Activated naive CD4-positive, alpha-beta T cell treated with anti-CD3 and anti-CD28 coated beads for 36 hours (primary cell): ENCODE measurements at places on chromosomes 7 and 10. TPM values are rescaled to one million over a fixed set of nuclear protein-coding genes. Genes with fewer than 3 reads are reported as not detected.

GRCh38 chr7:85232068-85232467 is 45.2 kb upstream of the SEMA3D start:
- no peak for DNase-seq
- H3K4me3 ChIP-seq = no peak overlapping the region
- no peaks in the 10 kb centered on the region for H3K27me3 ChIP-seq
- H3K36me3 ChIP-seq = no peaks in the 10 kb centered on the region

GRCh38 chr7:44798649-44799305 is 2.3 kb downstream of the PPIA start:
- peak overlapping the region; percentile 98 for H3K27ac ChIP-seq
- peaks cover 30% of the 10 kb centered on the region for H3K4me1 ChIP-seq
- H3K27me3 ChIP-seq = no peaks in the 10 kb centered on the region
- no peak for DNase-seq

DNA sequence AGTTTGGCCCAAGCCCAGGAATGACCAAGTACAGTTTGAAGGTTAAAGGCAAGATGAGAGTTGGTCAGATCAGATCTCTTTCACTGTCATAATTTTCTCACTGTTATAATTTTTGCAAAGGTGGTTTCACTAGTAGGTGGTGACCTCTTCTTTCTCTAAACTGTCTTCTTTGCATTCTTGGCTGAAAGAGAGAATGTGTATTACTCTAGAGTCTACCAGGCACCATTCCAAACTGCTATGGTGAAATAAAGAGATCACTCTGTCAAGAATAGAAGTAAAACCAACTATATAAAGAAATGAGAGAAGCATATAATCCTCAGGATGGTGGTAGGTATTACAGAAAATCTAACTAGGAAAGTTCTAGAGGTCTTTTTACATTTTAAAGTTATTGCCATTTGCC is 72.7 kb downstream of the DYNC1I1 start:
- no peak overlapping the region for H3K4me3 ChIP-seq
- no peaks in the 10 kb centered on the region for H3K36me3 ChIP-seq
- H3K27ac ChIP-seq = no peak overlapping the region
- DNase-seq = no peak

GRCh38 chr7:47336472-47337425 is 245.2 kb downstream of the TNS3 start:
- no peaks in the 10 kb centered on the region for H3K36me3 ChIP-seq
- no peak overlapping the region for H3K27ac ChIP-seq

DNA sequence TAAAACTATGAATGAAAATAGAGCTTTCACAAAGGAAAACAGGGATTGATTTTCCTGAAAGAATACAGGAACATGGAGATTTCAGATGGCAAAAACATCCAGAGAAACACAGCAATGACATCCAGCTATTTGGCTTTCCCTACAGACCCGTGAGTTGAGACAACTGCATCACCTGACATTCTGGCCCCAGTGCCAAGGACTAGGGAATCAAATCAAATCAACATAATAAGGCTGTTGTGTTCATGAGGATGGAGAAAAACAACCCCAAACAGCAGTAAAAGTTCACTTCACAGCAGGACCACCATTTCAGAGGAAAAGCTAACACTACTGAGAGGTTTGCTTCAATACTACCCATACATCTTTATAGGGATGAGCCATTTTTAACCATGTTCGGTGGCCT is 25.5 kb downstream of the ETV1 start:
- no peak overlapping the region for H3K4me3 ChIP-seq
- H3K27me3 ChIP-seq = no peaks in the 10 kb centered on the region
- no peak overlapping the region for H3K27ac ChIP-seq
- H3K4me1 ChIP-seq = no peaks in the 10 kb centered on the region
- no peaks in the 10 kb centered on the region for H3K36me3 ChIP-seq

DNA sequence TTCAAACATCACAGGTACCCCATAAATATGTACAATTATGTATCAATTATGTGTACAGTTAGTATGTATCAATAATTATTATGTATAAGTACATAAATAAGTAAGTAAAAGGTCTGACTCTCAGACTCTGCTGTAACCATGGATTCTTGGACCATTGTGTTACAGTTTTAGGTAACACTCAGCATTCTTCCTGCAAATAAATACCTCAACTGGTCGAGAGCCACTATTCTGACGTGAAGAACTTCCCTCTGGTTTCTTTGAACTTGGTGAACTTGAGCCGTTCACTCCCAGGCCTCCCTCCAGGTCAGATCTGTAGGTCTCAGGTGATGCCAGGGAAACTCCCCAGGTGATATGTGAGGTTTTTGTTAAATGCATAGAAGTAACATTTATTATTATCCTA is 191.8 kb upstream of the PLXNA4 start:
- H3K4me3 ChIP-seq = no peak overlapping the region
- peaks cover 21% of the 10 kb centered on the region for H3K4me1 ChIP-seq
- no peaks in the 10 kb centered on the region for H3K27me3 ChIP-seq
- H3K27ac ChIP-seq = no peak overlapping the region
- H3K36me3 ChIP-seq = peaks cover 5% of the 10 kb centered on the region

- no peaks in the 10 kb centered on the region for H3K4me1 ChIP-seq
- no peak overlapping the region for H3K4me3 ChIP-seq
- H3K27me3 ChIP-seq = peaks cover 16% of the 10 kb centered on the region
- DNase-seq = no peak
Measured at GRCh38 chr10:51080311-51081006, 6.2 kb downstream of the PRKG1 start.

- peaks cover 34% of the 10 kb centered on the region for H3K4me1 ChIP-seq
- peak; percentile 92 for DNase-seq
- peak within 1 kb of the TSS; percentile 90 for H3K27ac ChIP-seq
- H3K4me3 ChIP-seq = peak within 1 kb of the TSS; percentile 97
Measured at GRCh38 chr10:23095404-23095965, at the start of gene MSRB2. Gene MSRB2, plus strand, starts transcription at chr10:23095579. Its CDS starts 30 bp downstream, at chr10:23095609.

DNA sequence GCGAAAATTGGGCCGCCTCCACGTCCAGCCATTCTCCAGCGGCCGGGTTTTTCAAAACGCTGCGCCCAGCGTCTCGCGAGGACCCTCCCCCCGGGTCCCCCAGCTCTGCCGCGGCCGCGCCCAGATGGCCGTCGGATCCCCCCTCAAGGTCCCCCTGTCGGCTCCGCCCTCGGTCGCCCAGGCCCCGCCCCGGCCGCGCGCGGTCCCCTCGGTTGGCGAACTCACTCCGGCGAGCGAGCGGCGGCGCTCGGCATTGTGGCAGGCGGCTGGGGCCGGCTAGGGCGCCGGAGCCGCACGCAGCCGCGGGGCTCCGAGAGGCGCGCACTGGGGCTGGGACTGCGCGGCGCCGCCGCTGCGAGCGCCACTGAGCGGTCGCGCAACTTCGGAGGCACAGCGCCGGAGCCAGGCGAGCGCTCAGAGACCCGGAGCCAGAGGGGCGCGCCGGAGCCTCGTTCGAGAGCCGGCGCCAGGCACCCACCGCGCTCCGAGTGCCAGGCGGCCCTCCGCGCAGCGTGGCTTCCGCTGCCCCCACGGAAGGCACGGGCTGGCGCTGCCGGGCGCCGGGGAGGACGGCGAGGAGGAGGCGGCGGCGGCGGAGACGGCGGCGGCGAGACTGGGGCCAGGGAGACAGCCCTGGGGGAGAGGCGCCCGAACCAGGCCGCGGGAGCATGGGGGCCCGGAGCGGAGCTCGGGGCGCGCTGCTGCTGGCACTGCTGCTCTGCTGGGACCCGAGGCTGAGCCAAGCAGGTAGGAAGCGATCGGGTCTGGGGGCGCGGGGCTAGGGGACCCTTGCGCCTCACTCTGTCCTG is at the start of gene UNC5B:
TSS of gene UNC5B (plus strand) at position 253 of the 809 bp plus-strand sequence. CDS start at position 669, 416 bp downstream.
- H3K4me3 ChIP-seq = peak within 1 kb of the TSS; percentile 46
- peaks cover 60% of the 10 kb centered on the region for H3K27me3 ChIP-seq
- DNase-seq = peak; percentile 45
- H3K27ac ChIP-seq = no peak within 1 kb of the TSS
- peaks cover 10% of the 10 kb centered on the region for H3K4me1 ChIP-seq

GRCh38 chr7:150871601-150872000 is 19.3 kb downstream of the AOC1 start:
- H3K36me3 ChIP-seq = no peaks in the 10 kb centered on the region
- peaks cover 5% of the 10 kb centered on the region for H3K4me1 ChIP-seq
- H3K4me3 ChIP-seq = no peak overlapping the region
- DNase-seq = no peak

DNA sequence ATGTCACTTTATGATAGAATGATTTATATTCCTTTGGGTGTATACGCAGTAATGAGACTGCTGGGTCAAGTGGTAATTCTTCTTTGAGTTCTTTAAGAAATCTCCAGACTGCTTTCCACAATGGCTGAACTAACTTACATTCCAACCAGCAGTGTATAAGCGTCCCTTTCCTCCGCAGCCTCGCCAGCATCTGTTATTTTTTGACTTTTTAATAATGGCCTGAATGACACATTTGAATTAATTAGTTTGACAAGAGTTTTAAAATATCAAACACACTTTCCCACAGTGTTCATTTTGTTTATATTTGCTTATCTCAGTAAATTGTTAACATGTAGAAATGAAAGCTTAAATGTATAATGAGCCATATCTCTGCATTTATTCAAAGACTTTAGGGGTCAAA is 116.8 kb downstream of the TES start:
- DNase-seq = no peak
- peaks cover 3% of the 10 kb centered on the region for H3K4me1 ChIP-seq
- H3K27ac ChIP-seq = no peak overlapping the region
- no peaks in the 10 kb centered on the region for H3K36me3 ChIP-seq
- peaks cover 4% of the 10 kb centered on the region for H3K27me3 ChIP-seq

DNA sequence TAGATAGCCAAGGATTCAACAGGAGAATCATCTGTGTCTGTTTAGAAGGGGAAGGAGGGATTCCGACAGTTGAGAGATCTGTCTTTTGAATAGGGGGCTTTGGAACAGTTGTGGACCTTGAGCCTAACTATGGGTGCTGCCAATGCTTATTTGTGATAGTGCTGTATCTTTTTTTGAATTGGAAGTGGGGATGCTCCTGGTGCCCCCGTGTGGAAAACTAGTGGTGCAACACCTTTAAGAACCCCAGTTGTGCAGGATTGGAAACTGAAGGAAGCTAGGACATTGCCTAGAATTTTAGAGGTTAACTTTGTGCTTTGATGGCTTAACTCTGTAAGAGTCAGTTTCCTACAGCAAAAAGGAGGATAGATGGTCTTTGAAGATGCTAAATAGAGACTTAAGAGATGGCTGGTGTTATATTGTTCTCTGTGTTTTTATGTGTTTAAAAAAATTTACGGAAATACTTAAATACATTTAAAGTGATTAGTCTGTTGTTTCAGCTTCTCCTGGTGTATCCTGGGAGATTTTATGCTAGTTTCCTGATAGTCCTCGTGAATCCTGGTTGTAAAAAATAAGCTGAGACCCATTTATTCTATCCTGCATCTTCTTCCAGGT is 69.3 kb downstream of the AP3M1 start:
- H3K4me1 ChIP-seq = peaks cover 23% of the 10 kb centered on the region
- no peak overlapping the region for H3K4me3 ChIP-seq
- DNase-seq = peak; percentile 56

GRCh38 chr10:18294633-18295032 is 154.4 kb downstream of the CACNB2 start:
- DNase-seq = no peak
- H3K4me3 ChIP-seq = no peak overlapping the region
- H3K27ac ChIP-seq = no peak overlapping the region
- H3K27me3 ChIP-seq = no peaks in the 10 kb centered on the region
- H3K4me1 ChIP-seq = no peaks in the 10 kb centered on the region

- DNase-seq = no peak
- no peak overlapping the region for H3K27ac ChIP-seq
- H3K4me3 ChIP-seq = no peak overlapping the region
- peaks cover 24% of the 10 kb centered on the region for H3K27me3 ChIP-seq
Measured at GRCh38 chr7:137850972-137851945, 4.5 kb upstream of the DGKI start.

DNA sequence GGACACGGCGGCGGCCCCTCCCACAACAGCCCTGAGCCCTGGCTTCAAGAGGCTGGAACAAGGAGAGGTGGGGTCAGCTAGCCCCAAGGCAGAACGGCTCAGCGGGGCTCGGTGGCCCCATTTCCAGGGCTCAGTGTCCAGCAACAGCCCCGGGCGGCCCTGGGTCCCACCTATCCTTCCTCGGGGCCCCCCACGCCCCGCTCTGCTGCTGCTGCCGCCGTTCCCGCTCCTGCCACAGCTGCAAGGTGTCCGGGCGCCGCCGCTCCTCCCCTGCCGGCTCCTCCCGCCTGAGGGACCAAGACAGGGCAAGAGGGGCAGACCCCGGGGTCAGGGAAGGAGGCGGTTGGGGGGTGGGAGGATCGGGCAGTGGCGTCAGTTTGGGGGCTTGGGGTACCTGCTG is 3.4 kb upstream of the SAP25 start:
- H3K27ac ChIP-seq = no peak overlapping the region
- no peak for DNase-seq
- H3K4me3 ChIP-seq = no peak overlapping the region
- H3K36me3 ChIP-seq = peaks cover 18% of the 10 kb centered on the region
- H3K27me3 ChIP-seq = no peaks in the 10 kb centered on the region

GRCh38 chr10:17212802-17213221 is 11.3 kb upstream of the TRDMT1 start:
- H3K27ac ChIP-seq = no peak overlapping the region
- no peaks in the 10 kb centered on the region for H3K36me3 ChIP-seq
- H3K27me3 ChIP-seq = no peaks in the 10 kb centered on the region

Gene SPDYE8
- not detected for total RNA-seq

Gene PKD2L1
- not detected for total RNA-seq

Gene MUC3A
- total RNA-seq = not detected

Gene DKK1
- not detected for total RNA-seq

Gene EGFR
- not detected for total RNA-seq

Gene NKX1-2
- not detected for total RNA-seq

Gene DIP2C
- 0.67 TPM for total RNA-seq

Gene STEAP4
- total RNA-seq = not detected

Gene OR6V1
- not detected for total RNA-seq

Gene SLC26A3
- not detected for total RNA-seq

Gene PDE1C
- total RNA-seq = not detected

Gene JAZF1
- total RNA-seq = 4.7 TPM
